Cerebellum (tissue), 4 donors: ENCODE measurements at places on chromosomes 11 and 22.
A peak's percentile ranks its signal among the peaks of the same experiment; 100 is the strongest.

DNA sequence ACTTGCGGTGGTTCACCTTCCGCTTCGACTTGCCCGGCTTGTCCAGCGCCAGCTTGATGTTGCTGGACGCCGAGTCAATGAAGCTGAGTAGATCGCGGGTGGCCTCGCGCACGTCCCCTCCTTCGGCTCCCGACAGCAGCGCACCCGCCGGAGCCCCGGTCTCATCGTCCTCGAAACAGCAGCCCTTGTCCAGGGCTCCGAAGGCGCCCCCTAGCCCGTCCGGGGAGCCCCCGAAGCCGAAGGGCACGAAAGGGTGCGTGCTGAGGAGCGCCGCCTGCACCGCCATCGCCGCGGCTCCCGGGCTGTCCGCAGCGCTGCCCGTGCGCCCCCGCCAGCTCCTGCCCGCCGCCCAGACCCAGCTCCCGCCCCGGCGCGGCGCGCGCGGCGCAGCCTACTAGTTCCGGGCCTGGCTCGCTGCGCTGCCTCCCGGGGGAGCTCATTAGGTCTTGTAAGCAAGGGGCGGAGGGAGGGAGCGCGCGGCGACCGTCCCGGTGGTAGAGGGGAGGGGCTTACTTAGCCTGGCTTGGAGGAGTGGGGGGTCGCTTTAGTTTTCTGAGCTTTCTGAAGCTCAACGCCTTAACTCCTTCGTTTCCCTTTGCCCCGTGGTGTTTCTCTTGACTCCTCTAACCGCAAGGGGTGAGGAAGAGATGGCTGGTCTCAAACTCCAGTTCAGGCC, at the start of gene FAM181B:
FAM181B (minus strand) TSS at position 421 of the 676 bp plus-strand sequence; CDS start at position 286, 135 bp downstream.
- peak; percentile 27 for DNase-seq

DNA sequence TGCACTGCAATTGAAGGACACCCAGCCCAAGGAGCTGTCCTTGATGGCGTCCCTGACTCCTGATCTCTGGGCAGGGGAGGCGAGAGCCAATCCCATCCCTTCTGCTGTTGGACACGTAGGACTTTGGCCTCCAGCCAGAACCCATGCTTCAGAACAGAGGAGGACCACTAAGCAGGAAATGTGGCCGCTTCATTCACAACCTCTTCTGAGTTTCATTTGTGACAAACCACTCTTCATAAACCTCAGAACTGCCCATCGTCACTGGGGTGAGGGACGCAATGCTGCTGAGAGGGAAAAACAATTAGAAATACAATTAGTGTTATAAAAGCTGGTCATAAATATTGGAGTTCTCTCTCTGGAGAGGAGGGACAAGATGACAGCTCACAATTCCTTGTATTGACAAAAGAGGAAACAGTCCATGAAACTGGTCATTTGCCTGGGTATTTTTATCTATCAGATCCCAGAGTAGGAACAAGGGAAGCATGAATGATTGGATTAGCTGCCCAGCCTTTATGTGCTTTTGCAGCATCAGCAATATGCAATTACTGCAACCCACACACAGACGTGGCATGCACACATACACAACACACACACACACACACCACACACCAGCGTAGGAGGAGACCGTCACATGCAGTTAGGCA, 216.5 kb upstream of the CADM1 start:
- DNase-seq, result peak; percentile 82

- no peak for DNase-seq
Observed at GRCh38 chr11:45930031-45930794, 7.8 kb downstream of the LARGE2 start.

DNA sequence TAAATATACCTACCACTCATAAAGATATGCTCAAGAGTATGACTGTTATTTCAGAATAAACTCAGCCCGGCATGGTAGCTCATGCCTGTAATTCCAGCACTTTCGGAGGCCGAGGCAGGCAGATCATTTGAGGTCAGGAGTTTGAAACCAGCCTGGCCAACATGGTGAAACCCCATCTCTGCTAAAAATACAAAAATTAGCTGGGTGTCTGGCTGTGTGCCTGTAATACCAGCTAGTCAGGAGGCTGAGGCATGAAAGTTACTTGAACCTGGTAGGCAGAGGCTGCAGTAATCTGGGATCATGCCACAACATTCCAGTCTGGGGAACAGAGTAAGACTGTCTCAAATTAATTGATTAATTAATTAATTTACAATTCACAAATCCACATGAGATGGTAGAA, 208.2 kb upstream of the PDGFD start:
- no peak for DNase-seq

- no peak for DNase-seq
Observed at GRCh38 chr11:105953886-105954285, 68.2 kb downstream of the MSANTD4 start.

GRCh38 chr11:88206751-88207150, 31.5 kb upstream of the RAB38 start:
- DNase-seq, result no peak

DNA sequence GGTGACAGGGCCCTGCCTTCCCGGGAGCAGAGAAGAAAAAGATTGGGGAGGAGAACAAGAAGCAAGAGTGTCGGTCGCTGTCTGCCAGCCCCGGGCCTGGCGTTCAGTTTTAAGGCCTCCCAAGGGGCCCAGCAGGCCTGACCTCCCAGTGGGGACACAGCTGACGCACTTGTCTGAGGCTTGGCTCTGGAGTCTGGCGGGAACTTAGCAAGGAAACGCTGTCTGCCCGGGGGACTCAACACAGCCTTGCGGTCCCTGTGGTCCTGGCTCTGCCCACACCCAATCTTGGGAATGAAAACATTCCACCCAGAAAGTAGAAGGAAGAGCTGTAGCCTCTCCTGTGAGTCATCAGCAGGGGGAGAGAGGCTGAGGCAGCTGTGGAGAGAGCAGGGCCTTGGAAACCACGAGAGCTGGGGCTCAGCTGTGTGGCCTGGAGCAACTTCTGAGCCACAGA, 54.4 kb downstream of the TRAF6 start:
- peak; percentile 19 for DNase-seq

DNA sequence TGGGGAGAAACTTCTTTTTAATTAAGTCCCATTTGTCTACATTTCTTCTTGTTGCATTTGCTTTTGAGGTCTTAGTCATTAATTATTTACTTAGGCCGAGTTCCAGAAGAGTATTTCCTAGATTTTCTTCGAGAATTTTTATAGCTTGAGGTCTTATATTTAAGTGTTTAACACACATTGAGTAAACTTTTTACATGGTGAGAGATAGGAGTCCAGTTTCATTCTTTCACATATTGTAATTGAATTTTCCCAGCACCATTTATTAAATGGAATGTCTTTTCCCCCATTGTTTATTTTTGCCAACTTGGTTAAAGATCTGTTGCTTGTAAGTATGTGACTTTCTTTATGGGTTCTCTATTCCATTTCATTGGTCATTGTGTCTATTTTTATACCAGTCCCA, 1344.0 kb upstream of the RAG2 start:
- DNase-seq, result no peak

GRCh38 chr11:78451371-78452150, 33.9 kb upstream of the GAB2 start:
- DNase-seq, result no peak

- no peak for DNase-seq
Observed at GRCh38 chr11:17506314-17506713, 29.7 kb upstream of the ABCC8 start.

GRCh38 chr11:57842873-57843272, 81.3 kb downstream of the CTNND1 start:
- no peak for DNase-seq

- DNase-seq, result no peak
Observed at GRCh38 chr22:45763236-45763624, 91.6 kb downstream of the ATXN10 start.

DNA sequence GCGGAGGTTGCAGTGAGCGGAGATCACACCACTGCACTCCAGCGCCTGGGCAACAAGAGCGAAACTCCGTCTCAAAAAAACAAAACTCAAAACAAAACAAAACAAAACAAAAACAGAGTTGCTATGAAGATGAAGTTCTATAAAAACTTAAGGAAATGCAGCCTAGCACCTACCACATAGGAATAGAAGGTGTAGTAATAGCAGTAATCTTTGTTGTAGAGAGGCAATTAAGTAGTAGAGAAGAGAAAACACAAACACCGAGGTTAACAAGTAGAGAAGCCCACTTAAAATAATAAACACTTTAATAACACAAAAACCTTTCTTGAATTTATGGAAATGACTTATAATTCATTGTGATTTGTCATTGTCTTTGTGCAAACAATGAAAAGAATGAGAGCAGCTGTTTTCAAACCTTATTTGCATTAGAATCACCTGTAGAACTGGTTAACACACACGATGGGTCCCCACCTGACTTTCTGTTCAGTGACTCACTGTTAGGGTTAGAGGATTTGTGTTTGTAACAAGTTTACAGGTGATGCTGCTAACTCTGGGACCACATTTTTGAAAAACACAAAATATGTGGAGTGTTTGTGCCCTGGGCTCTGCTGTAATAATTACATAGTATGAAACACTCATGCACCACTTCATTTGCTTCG, 43.1 kb downstream of the TYR start:
- DNase-seq, result no peak

DNA sequence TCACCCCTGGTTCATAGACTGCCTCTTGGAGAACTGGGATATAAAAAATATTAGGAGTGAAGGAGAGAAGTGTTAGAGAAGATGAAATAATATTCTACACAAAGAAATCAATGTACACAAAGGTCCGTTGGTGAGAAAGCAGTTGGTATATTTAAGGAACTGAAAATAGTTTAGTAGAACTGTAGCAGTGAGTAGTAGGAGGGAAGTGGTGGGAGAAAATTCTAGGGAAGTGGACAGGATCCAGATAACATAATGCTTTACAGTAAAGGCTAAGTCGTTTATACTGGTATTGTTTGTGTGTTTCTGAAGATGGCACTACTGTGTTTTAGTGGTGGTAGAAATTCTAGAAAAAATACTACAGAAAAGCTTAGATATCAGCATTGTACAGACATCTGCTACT, 120.8 kb upstream of the CHORDC1 start:
- no peak for DNase-seq

- no peak for DNase-seq
Observed at GRCh38 chr11:17929171-17929570, 83.7 kb downstream of the SERGEF start.

DNA sequence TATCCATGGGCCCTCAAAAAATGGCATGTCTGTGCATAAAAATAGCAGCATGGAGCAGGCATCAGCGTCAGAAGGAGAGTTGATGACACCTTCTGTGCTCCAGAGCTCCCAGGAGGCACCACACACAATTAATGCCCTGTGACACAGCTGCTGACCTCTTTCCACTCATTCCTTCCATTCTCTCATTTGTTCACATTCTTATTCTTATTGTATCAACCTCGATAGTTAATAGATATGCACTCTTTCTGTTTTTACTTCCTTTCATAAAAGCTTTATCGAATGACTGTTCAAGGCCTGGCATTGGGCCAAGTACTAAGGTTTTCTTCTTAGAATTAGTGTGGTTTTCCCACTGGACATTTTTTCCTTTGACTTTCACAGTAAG, 266.0 kb upstream of the MTNR1B start:
- no peak for DNase-seq

DNA sequence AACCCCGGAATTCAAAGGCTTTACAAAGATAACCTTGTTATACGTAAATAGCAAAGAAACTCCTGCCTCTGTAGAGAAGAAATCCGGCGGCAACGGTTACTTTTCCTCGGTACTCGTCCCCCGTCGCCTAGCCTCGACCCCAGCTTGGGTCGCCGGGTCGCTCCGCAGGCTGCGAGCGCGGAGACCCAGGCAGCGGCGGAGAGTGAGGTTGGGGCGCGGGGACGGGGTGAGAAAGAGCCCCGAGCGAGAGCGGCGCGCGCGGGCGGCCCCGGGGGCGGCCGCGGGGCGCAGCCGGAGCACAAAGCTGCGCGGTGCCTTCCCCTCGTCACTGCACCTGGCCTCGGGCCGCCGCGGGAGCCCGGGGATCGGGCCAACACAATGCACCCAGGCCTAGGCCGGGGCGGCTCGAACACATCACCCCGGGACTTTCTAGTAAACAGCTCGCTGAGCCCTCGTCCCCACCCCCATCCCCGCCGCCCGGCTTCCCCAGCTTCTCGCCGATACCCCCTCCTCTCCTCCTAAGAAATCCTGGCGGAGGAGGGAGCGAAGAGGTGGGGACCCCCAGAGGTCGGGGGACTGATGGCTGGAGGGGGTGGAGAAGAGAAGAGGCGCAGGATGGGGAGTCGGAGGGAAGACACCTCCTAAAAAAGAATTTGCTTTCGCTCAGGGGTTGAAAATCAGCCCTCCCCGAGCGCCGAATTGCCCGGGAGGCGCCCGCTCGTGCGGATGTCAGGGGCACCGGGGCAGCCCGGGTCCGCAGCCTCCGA, 845 bp downstream of the MPPED2 start:
- DNase-seq, result peak; percentile 25

DNA sequence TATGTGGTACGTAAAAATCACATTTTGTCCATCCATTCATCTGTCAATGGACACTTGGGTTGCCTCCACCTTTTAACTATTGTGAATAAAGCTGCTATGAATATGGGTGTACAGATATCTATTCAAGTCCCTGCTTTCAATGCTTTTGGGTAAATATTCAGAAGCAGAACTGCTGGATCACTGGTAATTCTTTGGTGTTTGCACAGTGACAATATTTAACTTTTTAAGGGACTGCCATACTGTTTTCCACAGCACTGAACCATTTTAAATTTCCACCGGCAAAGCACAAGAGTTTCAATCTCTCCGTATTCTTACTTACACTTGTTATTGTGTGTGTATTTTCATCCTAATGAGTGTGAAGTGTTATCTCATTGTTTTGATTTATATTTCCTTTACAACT, 79.4 kb downstream of the RBFOX2 start:
- DNase-seq, result no peak

- DNase-seq, result no peak
Observed at GRCh38 chr11:79196950-79197349, 243.9 kb downstream of the TENM4 start.

- DNase-seq, result no peak
Observed at GRCh38 chr22:44578110-44578457, 80.1 kb upstream of the RTL6 start.

- no peak for DNase-seq
Observed at GRCh38 chr11:132396318-132396717, 1025.9 kb downstream of the NTM start.

- DNase-seq, result no peak
Observed at GRCh38 chr11:69186316-69187260, 30.9 kb downstream of the SMIM38 start.

- no peak for DNase-seq
Observed at GRCh38 chr22:46803936-46804335, 41.5 kb downstream of the TBC1D22A start.

GRCh38 chr22:22408731-22409696, 99.5 kb downstream of the ZNF280B start:
- DNase-seq, result no peak

DNA sequence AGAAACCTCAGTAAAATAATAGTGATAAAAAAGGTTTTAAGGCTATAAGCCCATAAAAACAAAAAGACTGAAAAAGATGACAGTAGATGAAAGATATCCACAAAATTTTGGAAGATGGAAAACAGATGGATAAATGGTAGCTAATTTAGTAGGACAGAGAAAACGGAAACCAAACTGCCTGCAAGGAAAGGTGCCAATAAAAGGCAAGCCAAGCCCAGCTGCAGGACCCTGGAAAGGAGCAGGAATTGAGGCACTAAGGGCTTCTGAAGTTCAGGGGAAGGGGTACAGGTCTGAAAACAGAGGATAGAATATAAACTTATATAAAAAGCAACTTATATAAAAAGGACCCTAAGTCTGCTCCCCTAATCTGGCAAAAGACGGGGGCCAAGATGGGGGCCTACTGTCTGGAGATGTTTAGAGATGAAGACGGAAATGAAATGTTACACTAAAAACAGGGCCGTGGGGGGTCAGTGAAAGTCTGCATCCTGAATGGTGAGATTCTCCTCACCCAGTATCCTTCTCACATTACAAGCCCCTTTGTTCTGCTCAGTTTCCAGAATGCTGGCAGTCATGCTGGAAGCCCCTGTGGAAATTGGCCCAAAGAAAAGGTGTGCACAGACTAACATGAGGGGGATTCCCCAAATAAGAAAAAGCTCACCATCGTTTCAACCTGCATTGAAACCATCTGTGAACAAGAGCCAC, 269.3 kb upstream of the PITPNB start:
- no peak for DNase-seq
